ENCODE measurements at places on chromosomes 11 and 22.

GRCh38 chr11:117662671-117663269 is 134.2 kb downstream of the DSCAML1 start:
- no peak for DNase-seq

DNA sequence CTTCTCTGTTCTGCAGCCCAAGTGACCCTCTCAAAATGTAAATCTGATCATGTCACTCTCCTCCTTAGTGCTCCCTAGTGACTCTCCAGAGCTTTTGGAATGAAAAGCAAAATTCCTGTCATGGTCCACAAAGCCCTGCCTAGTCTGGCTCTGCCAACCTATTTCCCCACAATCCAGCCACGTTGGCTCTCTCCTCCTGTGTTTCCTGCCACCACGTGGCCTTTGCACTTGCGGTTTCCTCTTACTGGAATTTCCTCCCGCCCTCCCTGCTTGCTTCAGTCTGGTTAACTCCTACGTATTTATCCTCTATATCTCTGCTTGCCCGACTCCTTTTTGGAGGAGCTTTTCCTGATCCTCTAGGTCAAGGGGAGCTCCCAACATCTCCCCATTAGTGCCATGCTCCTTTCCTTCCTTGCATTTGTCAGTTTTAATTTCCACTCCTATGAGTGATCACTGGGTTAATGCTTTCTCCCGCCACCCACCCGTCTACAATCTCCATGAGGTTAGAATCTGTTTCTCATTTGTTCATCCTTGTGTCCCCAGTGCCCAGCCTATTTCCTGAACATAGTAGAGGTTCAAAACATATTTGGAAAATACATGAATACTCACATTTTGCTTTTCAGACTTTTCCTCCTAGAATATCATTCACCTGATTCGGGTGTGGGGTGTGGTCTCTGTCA is 11.5 kb downstream of the NNMT start:
- DNase-seq: no peak

- DNase-seq: no peak
These were observed 2.3 kb upstream of the ALKBH8 start for GRCh38 chr11:107567739-107568335.

- DNase-seq: no peak
These were observed 81.0 kb downstream of the CCDC34 start for GRCh38 chr11:27281740-27282590.

- DNase-seq: no peak
These were observed 218.8 kb downstream of the PGR start for GRCh38 chr11:100910808-100911207.

GRCh38 chr11:73428227-73428626 is 52.0 kb downstream of the RELT start:
- no peak for DNase-seq
